ENCODE measurements at places on chromosomes 13 and 19.

DNA sequence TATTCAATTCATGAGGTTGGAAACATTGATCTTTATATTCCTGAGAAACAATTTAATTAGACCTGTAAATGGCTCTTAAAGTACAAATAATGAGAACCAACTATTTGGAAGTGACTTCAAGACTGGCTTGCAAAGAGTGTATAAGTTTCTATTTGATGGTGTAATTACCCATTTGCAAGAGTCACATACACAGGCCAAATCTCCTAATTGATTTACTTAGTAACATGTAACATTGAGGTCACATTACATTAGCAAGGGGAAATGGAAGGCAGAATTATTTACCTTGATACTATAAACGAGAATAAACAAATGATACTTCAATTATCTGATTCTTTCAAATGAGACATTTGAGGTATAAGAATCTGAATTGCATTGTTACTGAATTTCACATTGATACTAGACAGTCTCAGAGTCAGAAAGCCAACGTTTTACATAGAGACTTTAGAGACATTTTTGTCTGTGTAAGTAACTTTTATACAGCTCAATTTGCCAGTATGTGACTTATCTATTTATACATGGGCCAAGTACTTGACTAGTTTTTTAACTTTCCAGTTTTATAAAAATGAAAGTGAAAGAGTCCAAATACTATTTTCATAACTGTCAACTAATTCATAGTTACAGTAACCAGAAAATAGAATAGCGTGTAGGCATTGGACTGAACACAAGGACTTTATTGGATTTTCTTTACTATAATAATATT is 95.6 kb upstream of the RFC3 start:
- no peak for DNase-seq

DNA sequence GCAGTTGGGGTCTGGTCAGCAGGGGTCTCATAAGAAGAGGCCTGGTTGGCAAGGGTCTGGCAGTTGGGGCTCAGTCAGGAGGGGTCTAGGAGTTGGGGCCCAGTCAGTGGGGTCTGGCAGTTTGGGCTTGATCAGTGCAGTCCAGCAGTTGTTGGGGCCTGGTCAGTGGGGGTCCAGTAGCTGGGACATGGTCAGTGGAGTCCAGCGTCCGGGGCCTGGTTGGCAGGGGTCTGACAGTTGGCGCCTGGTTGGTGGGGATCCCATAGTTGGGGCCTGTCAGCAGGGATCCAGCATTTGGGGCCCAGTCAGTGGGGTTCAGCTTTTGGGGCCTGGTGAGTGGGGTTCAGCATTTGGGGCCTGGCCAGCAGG is 60.5 kb upstream of the TPM4 start:
- DNase-seq = no peak

- DNase-seq = no peak
Measured at GRCh38 chr19:49926515-49926914, 2.5 kb upstream of the ATF5 start.

DNA sequence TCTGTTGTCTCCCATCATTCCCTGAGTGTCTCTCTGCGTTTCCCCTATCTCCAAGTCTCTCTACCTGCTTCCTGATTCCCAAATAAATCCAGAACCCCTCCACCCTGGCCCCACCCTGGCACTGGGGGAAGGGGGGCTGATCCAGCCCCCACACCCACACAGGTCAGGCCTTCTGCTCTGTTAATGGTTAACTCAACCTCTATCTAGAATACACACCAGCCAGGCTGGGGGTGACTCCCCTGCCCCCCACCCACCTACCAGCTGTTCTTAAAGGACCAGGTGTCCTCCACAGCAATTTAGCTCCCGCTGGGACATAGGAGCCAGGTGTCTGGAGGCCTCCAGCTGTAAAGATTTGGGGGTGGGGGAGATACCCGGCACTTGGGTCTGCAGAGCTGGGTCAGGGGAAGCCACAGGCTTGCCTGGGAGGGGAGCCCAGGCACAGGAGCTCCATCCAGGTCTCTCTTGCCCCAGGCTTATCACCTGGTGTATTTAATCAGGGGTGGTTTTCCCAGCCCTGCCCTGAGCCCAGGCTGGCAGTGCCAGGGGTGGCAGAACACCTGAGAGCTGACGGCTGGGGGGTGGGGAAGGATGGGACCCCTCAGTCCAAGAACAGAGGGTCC is 3.9 kb downstream of the IRF2BP1 start:
- no peak for DNase-seq

DNA sequence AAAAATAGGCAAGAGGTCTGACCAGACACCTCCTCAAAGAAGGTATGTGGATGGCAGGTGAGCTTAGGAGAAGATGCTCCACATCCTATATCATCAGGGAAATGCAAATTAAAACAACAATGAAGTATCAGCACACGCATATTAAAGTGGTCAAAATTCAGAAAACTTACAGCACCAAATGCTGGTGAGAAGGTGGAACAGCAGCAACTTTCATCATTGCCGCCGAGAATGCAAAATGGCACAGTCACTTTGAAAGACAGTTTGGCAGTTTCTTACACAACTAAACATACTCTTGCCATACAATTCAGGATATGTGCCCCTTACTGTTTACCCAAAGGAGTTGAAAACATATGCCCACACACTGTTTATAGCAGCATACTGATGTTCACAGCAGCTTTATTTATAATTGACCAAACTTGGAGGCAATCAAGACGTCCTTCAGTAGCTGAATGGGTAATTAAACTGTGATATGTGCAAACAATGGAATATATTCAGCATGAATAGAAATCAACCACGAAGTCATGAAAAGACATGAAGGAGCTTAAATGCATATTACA is 22.5 kb downstream of the OR10H4 start:
- DNase-seq = no peak

- no peak for DNase-seq
Measured at GRCh38 chr13:99363949-99364348, 56.8 kb upstream of the GPR183 start.

DNA sequence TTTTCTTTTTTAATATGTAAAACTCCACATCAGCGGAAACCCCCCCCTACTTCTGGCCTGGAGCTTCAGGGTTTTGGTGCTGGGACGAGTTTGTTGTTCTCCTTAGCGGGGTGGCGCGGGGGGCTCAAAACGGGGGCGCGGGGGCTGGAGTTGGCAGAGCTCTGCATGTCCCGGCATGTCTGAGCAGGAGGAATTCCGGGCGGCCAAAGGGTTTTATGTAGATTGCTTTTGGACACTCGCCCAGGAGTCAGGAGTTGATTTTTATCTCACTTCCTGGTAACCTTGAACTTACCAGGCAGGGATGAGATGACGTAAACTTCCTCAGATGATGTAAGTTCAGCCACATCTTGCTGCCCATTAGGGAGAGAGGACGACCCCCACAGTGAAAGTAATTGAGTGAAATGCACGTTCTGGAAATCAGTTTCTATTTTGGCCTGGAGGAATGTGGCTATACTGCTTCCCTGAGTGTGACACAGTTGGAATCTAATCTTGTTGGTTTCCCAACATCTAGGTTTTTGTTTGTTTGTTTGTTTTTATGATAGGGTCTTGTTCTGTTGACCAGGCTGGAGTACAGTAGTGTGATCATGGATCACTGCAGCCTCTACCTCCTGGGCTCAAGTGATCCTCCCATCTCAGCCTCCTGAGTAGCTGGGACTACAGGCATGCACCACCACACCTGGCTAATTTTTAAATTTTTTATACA is 21.0 kb upstream of the GDF15 start:
- no peak for DNase-seq

GRCh38 chr19:45667620-45668341 is at the start of gene GIPR:
TSS of gene GIPR (plus strand) at chr19:45668221. CDS start at chr19:45669521, 1,300 bp downstream.
- no peak for DNase-seq

GRCh38 chr13:100528353-100528752 is 60.2 kb downstream of the GGACT start:
- DNase-seq = no peak

GRCh38 chr13:31896427-31896826 is 135.1 kb upstream of the FRY start:
- DNase-seq = no peak

GRCh38 chr19:10551698-10552301 is 8.1 kb downstream of the ATG4D start:
- no peak for DNase-seq

DNA sequence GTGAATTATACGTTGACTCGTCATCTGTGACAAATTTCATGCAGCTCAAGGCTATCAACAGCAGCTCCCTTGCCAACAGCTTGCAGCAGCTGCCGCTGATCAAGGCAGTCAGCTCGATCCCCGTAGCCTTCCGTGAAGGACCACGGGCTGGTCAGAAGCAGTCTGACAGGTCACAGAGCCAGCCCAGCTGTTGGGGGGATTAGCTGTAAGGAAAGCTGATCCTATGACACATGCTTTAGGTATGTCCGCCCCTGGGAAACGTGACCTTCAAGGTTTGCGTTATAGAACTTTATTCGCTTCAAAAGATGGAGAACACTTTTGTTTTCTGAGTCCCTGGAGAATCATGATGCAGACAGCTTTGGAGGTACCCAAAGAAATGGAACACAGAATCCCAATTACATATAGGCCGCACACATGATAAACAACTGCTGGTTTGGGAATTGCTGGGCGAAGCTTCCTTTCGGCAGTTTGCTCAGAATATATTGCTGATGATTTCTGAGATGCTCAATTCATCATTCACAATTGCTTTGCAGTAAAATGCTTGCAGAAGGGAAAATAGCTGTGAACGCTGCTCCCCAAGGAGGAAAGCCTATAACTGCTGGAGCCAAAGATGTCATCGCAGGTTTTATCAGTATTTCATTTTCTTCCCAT is 62.6 kb upstream of the USP29 start:
- no peak for DNase-seq

- no peak for DNase-seq
Measured at GRCh38 chr13:104411141-104411765, 1345.0 kb upstream of the SLC10A2 start.

DNA sequence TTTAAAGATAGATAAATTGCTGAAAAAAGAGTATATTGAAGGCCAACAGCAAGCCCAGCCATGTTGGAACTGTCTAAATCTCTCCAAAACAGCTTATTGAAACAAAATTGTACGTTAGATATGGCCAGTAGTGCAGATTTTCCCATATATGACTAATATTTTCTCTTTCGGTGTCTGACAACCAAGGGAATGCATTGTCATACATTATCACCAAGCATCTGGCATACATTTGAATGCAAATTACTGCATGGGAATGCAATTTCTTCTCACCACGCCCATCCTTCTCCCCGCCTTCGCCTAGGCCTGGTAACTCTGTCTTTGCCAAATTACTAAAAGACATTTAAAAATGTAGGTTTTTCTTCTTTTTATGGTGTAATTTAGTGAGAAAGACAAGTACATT is 32.5 kb upstream of the IRS2 start:
- DNase-seq = no peak
